ENCODE measurements at places on chromosomes 7 and 10.
A peak's percentile ranks its signal among the peaks of the same experiment; 100 is the strongest.

DNA sequence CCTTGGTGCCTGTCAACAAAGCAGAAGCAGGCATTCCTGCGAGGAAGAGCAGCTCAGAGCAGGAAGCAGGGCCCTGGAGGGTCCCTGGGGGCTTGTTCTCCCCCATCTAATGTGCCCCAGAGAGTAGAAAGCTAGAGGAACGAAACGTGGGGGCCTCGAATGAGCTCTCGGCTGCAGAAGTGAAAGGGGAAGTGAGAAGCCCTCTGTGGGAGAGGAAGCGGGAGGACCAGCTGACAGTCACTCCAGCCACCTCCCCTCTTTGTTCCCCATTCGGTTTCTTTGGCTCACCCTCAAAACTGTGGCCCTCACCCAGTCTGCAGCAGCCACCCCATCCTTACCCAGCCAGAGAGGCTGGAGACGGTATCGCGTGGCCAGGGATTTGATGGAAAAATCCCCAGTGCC is 25.0 kb downstream of the C10orf105 start:
- DNase-seq = peak; percentile 17

GRCh38 chr10:128163701-128164100 is 37.5 kb upstream of the MKI67 start:
- DNase-seq = no peak

GRCh38 chr7:122199171-122199570 is 55.1 kb upstream of the AASS start:
- DNase-seq = no peak

- DNase-seq = no peak
Measured at GRCh38 chr7:124429923-124430322, 335.7 kb downstream of the GPR37 start.

DNA sequence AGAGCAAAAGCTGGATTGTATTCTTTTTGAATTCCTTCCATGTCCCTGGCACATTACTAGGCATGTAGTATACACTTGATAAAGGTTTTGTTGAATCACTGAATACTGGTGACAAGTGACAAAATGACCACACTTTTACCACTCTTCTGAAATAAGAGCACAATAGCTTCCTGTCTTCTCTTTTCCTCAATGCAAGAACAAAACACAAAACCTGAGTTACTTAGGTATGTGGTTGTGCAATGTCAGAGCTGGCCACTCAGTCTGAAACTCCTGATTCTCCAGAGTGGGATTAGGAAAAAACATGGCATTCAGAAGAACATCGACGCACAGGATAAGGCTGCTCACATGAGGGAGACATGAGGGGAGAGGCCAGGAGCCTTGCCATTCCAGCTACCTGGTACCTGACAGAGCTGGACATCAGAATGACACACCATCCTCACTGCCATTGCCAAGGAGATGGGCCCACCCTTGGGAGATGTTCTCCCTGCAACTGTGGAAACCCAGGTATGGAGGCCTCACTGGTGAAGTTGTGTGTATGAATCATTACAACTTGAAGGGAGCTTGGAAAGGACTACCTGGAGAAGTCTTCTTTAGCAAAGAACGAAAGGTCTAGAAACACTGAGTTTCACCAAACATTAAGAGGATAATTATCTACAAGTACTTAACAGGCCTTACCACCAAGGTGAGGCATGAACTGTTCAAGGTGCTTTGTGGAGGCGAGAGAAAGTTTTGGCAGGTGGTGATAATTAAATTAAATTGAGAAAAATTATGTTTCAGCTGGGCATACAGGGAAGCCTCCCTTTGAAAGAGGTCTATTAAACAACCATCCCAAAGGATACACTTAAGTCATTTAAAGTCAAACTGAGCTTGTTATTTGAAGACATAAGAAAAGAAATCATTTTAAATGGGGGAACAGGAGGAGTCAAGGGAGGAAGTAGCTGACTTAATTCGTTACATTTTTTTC is 246.5 kb upstream of the AOAH start:
- no peak for DNase-seq

DNA sequence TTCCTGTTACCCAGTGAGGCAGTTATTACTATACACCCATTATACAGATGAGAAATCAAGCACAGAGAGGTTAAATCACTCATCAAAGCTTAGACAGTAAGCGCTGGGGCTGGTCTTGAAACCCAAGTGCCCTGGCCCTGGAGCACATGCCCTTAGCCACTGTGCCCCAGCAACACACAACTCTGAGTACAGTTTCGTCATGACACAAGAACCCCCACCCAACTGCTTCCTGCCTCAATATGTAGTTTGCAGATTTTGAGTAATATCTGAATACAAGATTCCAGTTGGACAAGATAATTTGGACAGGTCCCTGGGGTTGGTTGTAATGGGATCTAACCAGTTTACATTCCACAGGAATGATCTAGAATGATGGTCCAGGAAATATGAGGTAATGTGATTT is 62.8 kb downstream of the SH3PXD2A start:
- DNase-seq = no peak

DNA sequence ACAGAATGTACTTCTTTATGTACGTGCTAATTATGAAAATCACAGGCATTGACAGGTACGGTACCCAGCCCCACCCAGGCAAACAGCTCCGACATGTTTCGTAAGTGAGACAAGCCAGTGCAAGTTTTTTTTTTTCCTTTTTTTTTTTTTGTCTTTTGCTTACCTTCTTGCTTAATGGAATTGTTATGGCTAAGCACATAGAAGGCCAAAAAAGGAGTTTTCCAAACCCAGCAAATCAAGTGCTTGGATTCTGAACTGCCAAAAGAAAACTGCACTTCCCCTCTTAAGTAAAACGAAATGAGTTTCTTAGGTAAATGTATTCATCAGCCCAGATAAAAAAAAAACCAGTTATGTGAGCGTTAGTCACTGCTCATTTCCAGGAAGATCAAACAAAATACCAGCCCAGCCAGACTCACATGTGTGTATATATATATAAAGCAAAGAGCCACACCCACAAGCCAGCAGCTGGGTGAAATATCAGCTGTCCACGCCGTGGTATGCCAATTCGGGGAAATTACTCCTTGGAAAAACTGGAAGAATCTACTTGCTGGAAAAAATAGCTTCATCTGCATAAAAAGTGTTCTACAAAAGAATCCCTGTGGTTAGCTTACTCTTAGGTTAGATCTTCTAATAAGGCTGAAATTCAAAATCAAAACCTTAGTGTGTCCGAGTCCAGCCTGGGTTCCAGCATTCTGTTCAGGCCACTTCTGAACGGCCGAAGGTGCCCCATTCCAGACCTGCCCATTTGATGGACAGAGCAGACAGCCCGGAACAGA is 8.0 kb downstream of the KLF6 start:
- DNase-seq = peak; percentile 31

- DNase-seq = peak; percentile 32
Measured at GRCh38 chr7:111752022-111752582, 189.8 kb upstream of the IMMP2L start.

DNA sequence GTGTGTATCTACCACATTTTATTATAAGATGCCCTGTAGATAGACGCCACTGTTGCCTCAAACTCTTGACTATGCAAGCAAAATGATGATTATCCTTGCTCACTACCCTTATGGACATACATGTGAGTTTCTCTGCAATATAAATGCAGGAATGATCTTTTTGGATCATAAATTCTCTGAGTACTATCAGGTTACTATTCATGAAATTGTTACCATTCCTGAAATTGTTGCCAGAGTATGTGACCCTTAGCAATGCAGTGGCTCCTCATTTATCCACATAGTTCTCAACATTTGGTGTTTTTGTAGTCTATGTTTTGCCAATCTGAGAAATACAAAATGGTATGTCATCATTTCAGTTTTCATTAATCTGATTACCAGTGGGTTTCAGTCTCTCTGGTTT is 166.2 kb upstream of the FAM3C start:
- no peak for DNase-seq

- DNase-seq = no peak
Measured at GRCh38 chr7:111045449-111045848, 45.5 kb upstream of the LRRN3 start.

DNA sequence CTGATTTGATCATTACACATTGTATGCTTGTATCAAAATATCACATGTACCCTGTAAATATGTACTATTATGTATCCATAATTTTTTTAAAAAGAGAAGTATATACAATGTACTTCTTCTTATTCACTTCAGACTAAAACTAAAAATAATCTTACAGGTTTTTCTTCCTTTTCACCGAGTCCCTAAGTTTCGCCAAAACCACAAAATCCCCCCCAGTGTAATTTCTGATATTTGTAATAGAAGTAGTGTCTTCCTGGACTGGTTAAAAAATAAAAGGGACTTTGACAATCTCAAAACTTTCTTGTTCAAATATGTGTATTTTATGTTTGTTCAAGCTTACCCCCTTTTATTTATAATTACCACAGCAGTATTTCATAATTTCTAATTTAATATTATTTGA is 23.9 kb downstream of the EPC1 start:
- DNase-seq = no peak

GRCh38 chr10:26494018-26494417 is 55.9 kb downstream of the APBB1IP start:
- DNase-seq = no peak

GRCh38 chr7:81584667-81585066 is 185.2 kb downstream of the HGF start:
- no peak for DNase-seq

DNA sequence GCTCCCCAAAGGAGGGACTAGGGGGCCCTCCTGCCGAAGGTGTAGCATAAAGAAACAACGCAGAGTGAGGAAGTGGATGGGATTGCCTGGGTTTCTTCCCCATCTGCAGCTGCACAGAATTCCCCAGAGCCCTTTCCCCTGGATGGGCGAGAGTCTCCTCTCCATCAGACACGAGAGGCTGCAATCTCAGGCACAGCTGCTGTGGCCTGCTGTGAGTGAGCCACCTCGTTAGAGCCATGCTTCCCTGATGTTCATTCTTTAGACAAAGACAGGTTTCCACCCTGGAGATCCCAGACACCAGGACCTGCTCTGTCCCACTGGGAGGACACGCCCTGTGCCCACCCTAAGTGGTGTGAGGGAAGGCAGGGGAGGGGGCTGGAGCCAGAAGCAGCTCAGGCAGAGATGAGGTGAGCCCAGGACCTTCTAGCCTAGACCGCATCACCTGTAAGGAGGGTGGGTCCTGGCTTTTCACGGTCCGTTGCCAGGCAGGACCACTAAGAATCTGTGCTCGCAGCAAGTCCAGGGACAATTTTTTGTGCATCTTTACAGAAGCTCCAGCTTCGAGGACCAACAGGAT is 268.6 kb upstream of the TCERG1L start:
- DNase-seq = no peak

- DNase-seq = no peak
Measured at GRCh38 chr7:87506246-87507180, 31.0 kb upstream of the ABCB4 start.

DNA sequence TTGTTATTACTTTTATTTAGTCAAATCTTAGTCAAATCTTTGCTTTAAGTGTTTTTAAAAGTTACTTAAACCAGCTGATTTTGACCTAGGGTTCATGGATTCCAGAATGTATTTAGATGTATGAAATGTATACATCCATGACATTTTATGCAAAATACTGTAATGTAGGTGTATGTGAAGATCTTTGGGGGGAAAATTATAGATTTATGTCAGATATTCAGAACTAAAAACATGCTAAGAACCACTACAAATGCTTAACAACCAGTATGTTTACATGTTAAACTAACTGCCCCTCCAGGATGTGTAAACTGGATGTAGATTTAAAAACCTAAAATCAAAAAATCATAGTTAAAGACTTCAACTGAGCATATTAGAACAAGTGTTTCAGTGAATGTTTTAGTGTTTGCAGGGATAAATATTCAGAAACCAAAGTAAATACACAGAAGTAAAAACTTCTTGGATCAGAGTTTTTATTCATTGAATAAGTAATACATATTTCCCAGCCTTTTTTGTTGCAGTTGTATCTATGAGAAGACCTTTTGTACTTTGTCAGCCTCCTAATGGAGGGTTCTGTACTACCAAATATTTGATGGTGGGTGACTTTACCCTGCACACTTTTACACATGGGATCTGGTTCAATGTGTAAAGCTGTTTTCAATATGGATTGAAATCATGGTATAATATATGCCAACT is 3.9 kb downstream of the CPED1 start:
- no peak for DNase-seq

- DNase-seq = no peak
Measured at GRCh38 chr7:151770232-151770631, 106.7 kb downstream of the PRKAG2 start.

DNA sequence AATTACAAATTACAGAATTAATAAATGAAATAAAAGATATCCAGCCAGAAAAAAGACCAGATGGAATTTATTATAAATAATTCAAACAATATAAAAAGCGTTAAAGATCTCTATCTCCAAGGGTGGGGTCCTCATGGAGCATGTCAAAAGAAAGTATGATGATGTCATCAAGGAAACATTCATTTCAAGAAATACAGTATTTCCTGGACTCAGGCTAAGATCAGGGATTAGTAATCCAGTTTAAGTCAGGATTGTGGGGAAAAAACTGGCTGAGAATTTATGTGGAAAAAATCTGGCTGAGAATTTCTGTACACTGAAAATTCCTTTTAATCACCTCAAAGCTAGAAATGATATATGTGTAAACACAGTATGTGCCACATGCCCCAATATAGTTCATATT is 1075.3 kb downstream of the XPNPEP1 start:
- no peak for DNase-seq

DNA sequence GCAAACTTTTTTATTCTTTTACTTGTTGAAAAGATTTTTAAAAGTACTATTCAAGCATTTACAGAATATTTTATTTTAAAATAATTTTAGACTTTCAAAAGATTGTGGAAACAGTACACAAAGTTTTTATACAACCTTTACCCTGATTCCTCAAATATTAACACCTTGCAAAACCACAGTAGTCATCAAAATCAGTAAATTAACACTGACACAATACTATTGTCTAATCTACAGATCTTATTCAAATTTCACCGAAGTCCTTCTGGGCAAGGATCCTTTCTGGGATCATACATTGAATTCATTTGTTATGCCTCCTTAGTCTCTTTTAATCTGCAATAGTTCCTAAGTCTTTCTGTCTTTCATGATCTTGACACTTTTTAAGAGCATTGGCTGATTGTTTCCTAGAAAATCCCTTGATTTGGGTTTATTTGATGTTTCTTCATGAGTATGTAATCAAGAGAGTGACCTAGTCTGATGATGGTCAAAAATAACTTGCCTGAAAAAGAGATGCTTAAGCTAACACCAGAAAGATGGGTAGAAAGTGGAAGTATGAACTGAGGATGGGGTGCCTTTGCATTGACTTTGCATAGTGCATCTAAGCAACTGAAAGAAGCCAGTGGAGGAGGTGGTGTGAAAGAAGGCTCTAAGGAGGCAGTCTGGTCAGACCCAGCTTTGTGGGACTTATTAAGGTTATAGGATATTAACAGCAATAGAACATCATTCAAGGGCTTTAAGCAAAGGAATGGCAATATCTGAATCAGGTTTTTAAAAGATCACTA is 9.7 kb downstream of the STAMBPL1 start:
- no peak for DNase-seq

DNA sequence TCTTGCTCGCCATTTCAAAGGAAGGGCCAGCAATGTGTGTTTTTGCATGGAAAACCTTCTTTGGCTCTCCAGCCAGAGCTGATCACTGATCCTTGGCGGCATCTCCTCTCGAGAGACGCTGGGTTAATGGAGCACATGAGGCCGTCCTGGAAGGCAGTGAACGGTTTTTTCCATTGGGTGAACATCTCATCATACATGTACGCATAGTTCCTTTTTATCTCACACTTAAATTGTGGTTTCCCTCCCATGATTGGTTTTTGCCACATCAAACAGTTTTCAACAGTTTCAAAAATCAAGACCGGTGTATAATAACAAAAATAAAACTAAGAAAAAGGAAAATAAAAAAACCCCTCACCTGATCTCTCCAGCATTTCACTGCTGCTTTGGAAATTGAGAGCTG is 276.4 kb downstream of the TCF7L2 start:
- DNase-seq = no peak

All from activated T-cell treated with anti-CD3 and anti-CD28 coated beads for 1 hour (primary cell).